ENCODE measurements at places on chromosomes 3 and 15.

GRCh38 chr3:60030982-60031381 lies 981.2 kb upstream of the CFAP20DC start:
- no peak for DNase-seq

- DNase-seq, result no peak
These were observed 35.1 kb upstream of the THSD4 start for GRCh38 chr15:71080166-71080565.

- no peak for DNase-seq
These were observed 11.9 kb upstream of the FAH start for GRCh38 chr15:80140909-80141308.

GRCh38 chr3:52896613-52897012 lies 735 bp downstream of the STIMATE start:
- no peak for DNase-seq

DNA sequence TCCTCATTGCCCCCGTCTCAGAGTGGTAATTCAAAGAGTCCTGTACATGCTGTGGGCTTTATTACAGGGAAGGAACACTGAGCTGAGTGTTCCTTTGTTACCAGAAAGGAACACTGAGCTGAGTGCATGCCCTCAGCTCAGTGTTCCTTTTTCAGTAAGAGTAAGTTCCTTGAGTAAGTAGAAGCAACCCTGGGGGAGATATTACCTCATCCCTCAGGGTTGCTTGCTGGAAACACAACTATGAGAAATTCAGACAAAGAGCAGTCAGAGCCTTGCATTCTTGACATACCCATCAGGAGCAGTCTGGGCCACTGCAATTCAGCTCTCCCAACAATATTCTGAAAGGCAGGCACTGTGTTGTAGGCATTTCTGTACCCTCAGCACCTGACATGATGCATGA lies 17.0 kb downstream of the CHRM5 start:
- DNase-seq, result no peak

Data from stimulated activated CD4-positive, alpha-beta T cell treated with anti-CD3 and anti-CD28 coated beads, Interleukin-1b, Interleukin-23, amount 100 ng/mL, for 48 hours (primary cell).